ENCODE measurements at places on chromosomes 7 and 10. TPM values are rescaled to one million over a fixed set of nuclear protein-coding genes. Genes with fewer than 3 reads are reported as not detected.

GRCh38 chr10:35336921-35337823 lies 863 bp downstream of the CCNY start:
- H3K4me1 ChIP-seq: peaks cover 72% of the 10 kb centered on the region
- peak overlapping the region; percentile 57 for H3K4me3 ChIP-seq
- no peaks in the 10 kb centered on the region for H3K36me3 ChIP-seq
- H3K27ac ChIP-seq: peak overlapping the region; percentile 69
- DNase-seq: no peak

GRCh38 chr7:137337902-137338301 lies 5.6 kb downstream of the PTN start:
- H3K27ac ChIP-seq: no peak overlapping the region
- no peaks in the 10 kb centered on the region for H3K36me3 ChIP-seq
- H3K4me1 ChIP-seq: no peaks in the 10 kb centered on the region

DNA sequence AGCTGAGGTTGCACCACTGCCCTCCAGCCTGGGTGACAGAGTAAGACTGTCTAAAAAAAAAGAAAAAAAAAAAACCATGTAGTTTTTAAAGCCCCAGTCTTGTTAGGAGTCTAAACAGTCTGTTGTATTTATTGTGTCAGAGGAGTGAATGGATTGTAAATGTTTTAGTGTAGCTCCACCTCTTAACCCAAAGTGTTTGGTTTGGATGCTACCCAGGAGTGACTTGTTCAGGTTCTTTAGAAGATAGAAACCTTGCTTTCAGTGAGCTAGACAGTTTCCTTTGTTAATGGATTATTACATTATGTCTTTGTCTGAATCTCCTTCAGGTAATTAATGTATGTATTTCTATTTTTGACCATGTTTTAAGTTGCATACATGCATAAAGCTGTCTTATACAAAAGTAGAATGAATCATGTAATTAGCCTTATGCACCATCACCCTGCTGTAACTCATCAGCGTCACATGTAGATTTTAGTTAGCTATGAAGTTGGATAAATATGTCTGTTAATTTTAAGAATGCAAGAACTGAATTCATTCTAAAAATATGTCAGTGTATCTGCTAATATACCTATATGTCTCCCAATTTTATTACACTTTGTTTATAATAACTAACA lies 97.7 kb downstream of the TAF3 start:
- H3K27me3 ChIP-seq: no peaks in the 10 kb centered on the region
- no peaks in the 10 kb centered on the region for H3K36me3 ChIP-seq
- no peak overlapping the region for H3K4me3 ChIP-seq

GRCh38 chr10:17836942-17837341 lies 27.8 kb downstream of the MRC1 start:
- H3K4me3 ChIP-seq: no peak overlapping the region
- no peak overlapping the region for H3K27ac ChIP-seq
- no peak for DNase-seq
- H3K27me3 ChIP-seq: no peaks in the 10 kb centered on the region
- H3K36me3 ChIP-seq: no peaks in the 10 kb centered on the region

GRCh38 chr10:22998091-22998490 lies 70.2 kb downstream of the ARMC3 start:
- no peak overlapping the region for H3K4me3 ChIP-seq
- H3K4me1 ChIP-seq: no peaks in the 10 kb centered on the region
- no peaks in the 10 kb centered on the region for H3K27me3 ChIP-seq
- no peak overlapping the region for H3K27ac ChIP-seq
- no peaks in the 10 kb centered on the region for H3K36me3 ChIP-seq
- no peak for DNase-seq

- H3K27me3 ChIP-seq: no peaks in the 10 kb centered on the region
- H3K4me3 ChIP-seq: no peak overlapping the region
- H3K4me1 ChIP-seq: no peaks in the 10 kb centered on the region
- no peak overlapping the region for H3K27ac ChIP-seq
- no peaks in the 10 kb centered on the region for H3K36me3 ChIP-seq
- no peak for DNase-seq
These were observed 68.3 kb downstream of the PRKAG2 start for GRCh38 chr7:151808400-151809145.

DNA sequence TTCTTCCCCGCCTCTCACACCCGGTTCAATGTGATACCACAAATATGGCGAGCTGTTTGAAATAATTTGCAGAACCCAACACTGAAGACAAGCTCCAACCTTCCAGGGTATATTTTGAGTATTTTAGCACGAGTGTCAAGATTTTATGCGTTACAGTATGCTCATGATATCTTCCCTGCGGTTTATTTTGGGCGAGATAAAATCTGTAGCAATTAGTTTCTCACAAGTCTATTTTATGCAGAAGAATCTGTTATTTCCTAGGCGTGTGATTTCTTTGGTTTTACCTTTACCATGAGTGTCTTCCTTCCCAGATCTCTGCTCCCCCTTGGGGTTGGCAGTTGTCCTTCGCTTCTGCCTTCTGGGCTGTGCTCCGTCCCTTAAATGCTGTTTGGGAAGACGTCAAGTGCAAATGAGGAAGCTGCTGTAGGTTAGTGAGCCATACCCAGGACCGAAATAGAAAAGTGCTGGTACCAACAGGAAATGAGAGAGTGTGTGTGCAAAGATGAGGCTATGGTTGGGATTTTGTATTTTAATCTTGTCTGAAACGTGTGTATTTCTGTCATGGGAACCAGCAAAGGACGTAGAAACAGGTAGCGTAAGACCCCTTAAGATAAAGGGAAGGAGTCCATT lies 299.8 kb downstream of the KLF6 start:
- no peaks in the 10 kb centered on the region for H3K27me3 ChIP-seq
- no peak for DNase-seq
- H3K4me1 ChIP-seq: peaks cover 19% of the 10 kb centered on the region
- no peak overlapping the region for H3K27ac ChIP-seq

GRCh38 chr7:40733114-40733513 lies 598.3 kb downstream of the SUGCT start:
- no peaks in the 10 kb centered on the region for H3K36me3 ChIP-seq
- H3K27me3 ChIP-seq: no peaks in the 10 kb centered on the region
- no peak for DNase-seq
- H3K4me3 ChIP-seq: no peak overlapping the region
- H3K27ac ChIP-seq: no peak overlapping the region

DNA sequence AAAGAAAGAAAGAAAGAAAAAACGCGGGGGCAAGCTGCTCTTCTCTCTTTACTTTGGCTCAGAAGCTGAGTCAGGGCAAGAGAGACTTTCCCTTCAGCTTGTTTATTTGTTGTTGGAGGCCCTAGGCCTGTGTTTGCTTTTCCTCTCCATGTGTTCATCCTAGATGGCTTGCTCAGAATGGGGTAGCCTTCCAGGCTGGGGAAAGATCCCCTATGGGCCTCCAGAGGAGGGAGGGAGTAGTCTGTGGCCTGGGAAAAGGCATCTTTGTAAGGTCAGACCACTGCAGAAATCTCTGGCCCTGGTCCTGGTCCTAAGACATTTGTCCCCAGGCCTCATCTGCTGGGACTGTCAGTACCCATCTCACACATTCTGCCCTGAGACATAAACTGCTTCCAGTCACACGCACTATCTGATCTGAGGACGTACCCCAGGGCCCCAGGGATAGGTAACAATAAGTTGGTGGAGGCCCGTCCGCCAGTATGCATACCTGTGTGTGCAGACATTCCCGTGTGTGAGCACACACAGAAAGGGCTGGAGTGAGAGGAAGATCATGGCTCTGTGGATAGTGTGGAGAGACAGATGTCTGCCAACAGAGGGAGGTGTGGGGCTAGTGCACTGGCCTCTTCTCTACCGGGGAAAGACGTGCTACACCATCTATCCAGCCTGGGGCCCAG lies 4.9 kb upstream of the SCD start:
- H3K4me1 ChIP-seq: peaks cover 26% of the 10 kb centered on the region
- H3K27me3 ChIP-seq: no peaks in the 10 kb centered on the region
- no peaks in the 10 kb centered on the region for H3K36me3 ChIP-seq
- peak overlapping the region; percentile 78 for H3K27ac ChIP-seq

DNA sequence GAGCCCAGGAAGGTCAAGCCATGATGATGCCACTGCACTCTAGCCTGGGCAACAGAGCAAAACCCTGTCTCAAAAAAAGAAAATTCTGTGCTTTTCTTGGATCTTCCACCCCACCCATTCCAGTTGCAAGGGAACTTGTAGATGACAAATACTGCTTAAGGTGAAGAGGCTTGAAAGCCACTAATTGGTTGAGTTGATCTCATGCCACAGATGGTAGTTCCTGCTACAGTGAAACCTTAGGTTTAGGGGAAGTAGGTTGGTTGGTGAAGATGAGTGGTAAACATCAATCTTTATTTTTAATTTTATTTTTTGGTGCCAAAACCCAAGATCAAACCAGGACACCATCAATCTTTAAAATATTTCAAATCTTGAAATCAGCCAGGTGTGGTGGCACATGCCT lies 2.9 kb upstream of the GDI2 start:
- H3K27ac ChIP-seq: no peak overlapping the region
- H3K4me1 ChIP-seq: peaks cover 21% of the 10 kb centered on the region
- no peak for DNase-seq
- H3K36me3 ChIP-seq: no peaks in the 10 kb centered on the region

- no peak overlapping the region for H3K27ac ChIP-seq
- H3K4me1 ChIP-seq: no peaks in the 10 kb centered on the region
- H3K27me3 ChIP-seq: no peaks in the 10 kb centered on the region
- DNase-seq: no peak
These were observed 30.8 kb downstream of the CHCHD3 start for GRCh38 chr7:133051066-133051465.

GRCh38 chr10:75772153-75772887 lies 340.9 kb downstream of the LRMDA start:
- no peak overlapping the region for H3K27ac ChIP-seq
- H3K27me3 ChIP-seq: no peaks in the 10 kb centered on the region
- H3K36me3 ChIP-seq: no peaks in the 10 kb centered on the region
- peaks cover 43% of the 10 kb centered on the region for H3K4me1 ChIP-seq
- no peak for DNase-seq

MSMB gene
- not detected for total RNA-seq

ZKSCAN1 gene
- total RNA-seq: 34.7 TPM

MYO1G gene
- 5.1 TPM for total RNA-seq

RAMP3 gene
- total RNA-seq: 108 TPM

RET gene
- total RNA-seq: 1.2 TPM

RGR gene
- total RNA-seq: not detected

ASB10 gene
- not detected for total RNA-seq
